Left ventricle myocardium inferior (tissue), 1 donor: ENCODE measurements at places on chromosomes 11 and 22. TPM values are rescaled to one million over a fixed set of nuclear protein-coding genes. Genes with fewer than 3 reads are reported as not detected.

The DDTL gene
- total RNA-seq: 1.5 TPM

The FGF4 gene
- total RNA-seq: not detected

The KCNJ5 gene
- 5.4 TPM for total RNA-seq

The ZNF214 gene
- 0.96 TPM for total RNA-seq

The PGA3 gene
- 0.19 TPM for total RNA-seq

The OR10D3 gene
- not detected for total RNA-seq

The GRM5 gene
- total RNA-seq: not detected

The MOGAT2 gene
- total RNA-seq: not detected

The DGAT2 gene
- 6.9 TPM for total RNA-seq

The TAF6L gene
- total RNA-seq: 8.0 TPM

The BATF2 gene
- total RNA-seq: 1.3 TPM

The HORMAD2 gene
- not detected for total RNA-seq

The TMPRSS13 gene
- total RNA-seq: not detected

The OR8D1 gene
- total RNA-seq: not detected

The GRAMD1B gene
- 31.8 TPM for total RNA-seq

The MRGPRX3 gene
- not detected for total RNA-seq

The EFEMP2 gene
- total RNA-seq: 85.1 TPM

The RNF26 gene
- 14.0 TPM for total RNA-seq
